ENCODE measurements at places on chromosomes 7 and 10. TPM values are rescaled to one million over a fixed set of nuclear protein-coding genes. Genes with fewer than 3 reads are reported as not detected.

- peaks cover 11% of the 10 kb centered on the region for H3K36me3 ChIP-seq
- H3K4me1 ChIP-seq = peaks cover 9% of the 10 kb centered on the region
- DNase-seq = no peak
- H3K4me3 ChIP-seq = no peak overlapping the region
- peak overlapping the region; percentile 22 for H3K27ac ChIP-seq
These were observed 28.2 kb downstream of the HBP1 start for GRCh38 chr7:107196834-107197610.

- H3K4me3 ChIP-seq = no peak overlapping the region
- DNase-seq = no peak
- H3K4me1 ChIP-seq = no peaks in the 10 kb centered on the region
- peaks cover 3% of the 10 kb centered on the region for H3K27me3 ChIP-seq
- H3K27ac ChIP-seq = no peak overlapping the region
These were observed 348.5 kb downstream of the GRID1 start for GRCh38 chr10:86017841-86018734.

DNA sequence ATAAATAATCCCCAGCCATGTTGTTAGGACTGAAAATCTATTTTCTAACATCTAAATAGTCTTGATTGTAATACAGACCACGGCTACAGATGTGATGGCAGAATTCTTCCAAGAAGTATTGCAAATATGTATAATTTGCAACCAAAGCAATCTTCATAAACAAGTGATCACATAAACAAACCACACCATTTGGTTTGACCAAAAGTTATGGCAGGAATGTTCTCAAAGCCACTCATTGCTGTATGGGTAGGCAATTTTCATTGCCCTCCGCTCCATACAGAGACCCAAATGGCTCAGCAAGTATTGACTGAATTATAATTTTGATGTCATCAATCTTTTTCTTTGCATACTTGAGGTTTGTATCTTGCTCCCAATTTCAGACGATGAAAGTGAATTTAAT lies 19.0 kb upstream of the RHOBTB1 start:
- no peak overlapping the region for H3K4me3 ChIP-seq
- no peaks in the 10 kb centered on the region for H3K36me3 ChIP-seq
- no peak overlapping the region for H3K27ac ChIP-seq

GRCh38 chr7:6618621-6619020 lies 3.2 kb downstream of the ZNF853 start:
- H3K4me1 ChIP-seq = peaks cover 26% of the 10 kb centered on the region
- peaks cover 13% of the 10 kb centered on the region for H3K36me3 ChIP-seq
- DNase-seq = no peak
- no peak overlapping the region for H3K4me3 ChIP-seq
- H3K27ac ChIP-seq = no peak overlapping the region

DNA sequence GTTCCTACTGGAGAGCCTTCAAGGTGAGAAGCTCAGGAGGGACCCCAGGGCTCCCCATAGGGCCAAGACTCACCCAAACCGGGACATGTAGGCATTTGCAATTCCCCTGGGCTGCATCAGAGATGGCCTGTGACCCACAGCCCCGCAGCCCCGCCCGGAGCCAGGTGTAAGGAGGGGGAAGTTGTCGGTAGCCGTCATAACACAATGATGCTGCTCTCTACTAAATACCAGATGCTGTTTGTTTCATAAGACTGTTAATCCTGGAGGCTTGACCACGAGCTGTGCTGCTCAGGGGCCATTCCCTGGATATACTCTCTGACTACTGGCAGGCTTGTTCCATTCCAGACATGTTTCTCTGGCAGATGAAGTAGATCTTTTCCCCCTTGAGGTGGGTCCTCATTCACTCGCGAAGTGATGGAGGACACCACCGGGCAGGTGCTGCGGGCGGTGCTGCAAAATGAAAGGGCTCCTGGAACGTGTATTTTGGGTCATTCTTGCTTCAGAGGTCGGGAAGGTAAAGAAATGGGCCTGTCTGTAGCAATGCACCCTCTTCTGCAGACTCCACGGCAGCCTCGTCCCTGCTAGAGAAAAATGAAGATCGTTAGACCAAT lies 61.1 kb downstream of the MKI67 start:
- H3K27ac ChIP-seq = peak overlapping the region; percentile 90
- DNase-seq = no peak
- H3K27me3 ChIP-seq = no peaks in the 10 kb centered on the region
- H3K4me3 ChIP-seq = peak overlapping the region; percentile 80

DNA sequence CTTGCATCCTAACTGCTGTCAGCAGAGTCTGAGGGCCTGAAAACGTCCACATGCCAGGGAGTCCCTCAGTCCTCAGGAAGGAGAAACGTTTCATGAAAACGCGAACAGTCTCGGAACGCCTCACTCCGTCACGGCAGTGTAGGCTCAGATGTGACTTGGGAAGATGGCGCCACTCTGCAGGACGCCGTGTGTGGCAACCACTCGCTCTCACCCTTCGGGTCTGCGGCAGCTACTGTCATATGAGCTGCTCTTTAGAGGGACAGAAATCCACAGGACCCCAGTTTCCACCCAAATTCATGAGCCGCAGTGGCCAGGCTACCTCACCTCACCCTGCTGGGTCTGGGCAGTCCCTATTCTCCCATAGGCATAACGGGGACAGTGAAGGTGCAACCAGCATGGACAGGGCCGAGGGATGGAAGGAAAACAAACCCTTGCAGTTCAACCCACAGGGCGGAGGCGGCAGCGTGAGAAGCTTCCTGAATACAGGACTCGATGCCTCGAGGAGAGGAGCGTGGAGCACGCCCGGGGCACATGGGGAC lies 438.3 kb downstream of the DNAJB6 start:
- H3K4me1 ChIP-seq = no peaks in the 10 kb centered on the region
- no peak overlapping the region for H3K27ac ChIP-seq
- H3K4me3 ChIP-seq = no peak overlapping the region

- H3K27me3 ChIP-seq = no peaks in the 10 kb centered on the region
- no peak for DNase-seq
- H3K27ac ChIP-seq = no peak overlapping the region
- no peak overlapping the region for H3K4me3 ChIP-seq
- H3K36me3 ChIP-seq = no peaks in the 10 kb centered on the region
- H3K4me1 ChIP-seq = no peaks in the 10 kb centered on the region
These were observed 991.3 kb downstream of the LRMDA start for GRCh38 chr10:76422769-76423168.

DNA sequence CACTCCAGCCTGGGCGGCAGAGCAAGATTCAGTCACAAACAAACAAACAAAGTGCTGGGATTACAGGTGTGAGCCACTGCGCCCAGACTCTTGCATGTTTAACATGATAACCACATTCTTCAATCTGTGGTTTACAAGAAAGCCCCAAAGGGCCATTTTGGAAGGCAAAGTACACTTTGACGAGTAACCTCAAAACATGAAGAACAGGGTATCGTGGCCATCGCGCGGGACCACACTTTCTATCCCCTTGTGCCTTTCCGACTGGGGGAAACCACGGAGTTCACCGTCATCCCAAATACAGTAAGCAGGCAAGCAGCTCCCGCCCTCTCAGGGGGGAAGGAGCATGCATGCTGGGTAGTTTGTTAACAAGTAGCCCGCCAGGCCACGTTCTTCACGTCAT lies 125.2 kb downstream of the RNF216 start:
- H3K27me3 ChIP-seq = no peaks in the 10 kb centered on the region
- peaks cover 10% of the 10 kb centered on the region for H3K4me1 ChIP-seq
- H3K4me3 ChIP-seq = no peak overlapping the region
- no peak for DNase-seq

GRCh38 chr10:6786579-6787031 lies 206.5 kb upstream of the PRKCQ start:
- H3K4me3 ChIP-seq = no peak overlapping the region
- H3K27ac ChIP-seq = no peak overlapping the region
- no peak for DNase-seq
- no peaks in the 10 kb centered on the region for H3K36me3 ChIP-seq

DNA sequence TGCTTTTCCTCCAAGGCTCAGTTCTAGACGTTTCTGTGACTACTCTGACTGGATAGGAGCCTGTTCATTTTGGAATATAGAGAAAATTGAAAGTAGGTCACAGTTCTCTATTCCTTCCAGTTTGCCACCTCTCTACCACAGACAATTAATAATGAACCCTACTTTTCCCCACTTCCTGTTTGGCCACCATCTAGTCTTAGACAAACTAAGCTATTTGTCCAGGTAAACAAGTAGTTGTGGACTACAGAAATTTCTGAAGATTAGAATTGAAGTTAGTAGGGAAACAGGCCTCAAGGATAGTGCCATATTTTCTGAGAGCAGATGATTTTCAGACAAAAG lies 87.0 kb downstream of the AUTS2 start:
- no peaks in the 10 kb centered on the region for H3K27me3 ChIP-seq
- no peak overlapping the region for H3K27ac ChIP-seq

DNA sequence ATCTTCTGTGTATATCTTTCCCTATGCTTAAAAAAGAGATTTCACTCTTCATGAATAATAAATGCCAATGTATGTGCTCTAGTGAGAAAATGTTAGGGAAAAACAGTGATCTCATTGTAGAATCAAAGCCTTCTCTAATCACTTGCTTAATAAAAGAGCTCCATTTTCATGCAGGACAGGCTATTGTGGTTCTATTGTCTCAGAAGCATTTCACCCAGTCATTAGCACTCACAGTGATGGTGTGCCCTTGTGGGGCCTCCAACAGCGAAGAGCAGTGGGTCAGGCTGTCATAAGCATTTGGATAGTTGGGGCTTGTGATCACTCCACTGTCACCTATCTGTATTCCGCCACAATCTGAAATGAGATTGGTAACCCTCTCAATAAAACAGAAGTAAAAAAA lies 83.9 kb upstream of the RSU1 start:
- H3K4me1 ChIP-seq = peaks cover 7% of the 10 kb centered on the region
- no peak for DNase-seq
- H3K36me3 ChIP-seq = peaks cover 6% of the 10 kb centered on the region

DNA sequence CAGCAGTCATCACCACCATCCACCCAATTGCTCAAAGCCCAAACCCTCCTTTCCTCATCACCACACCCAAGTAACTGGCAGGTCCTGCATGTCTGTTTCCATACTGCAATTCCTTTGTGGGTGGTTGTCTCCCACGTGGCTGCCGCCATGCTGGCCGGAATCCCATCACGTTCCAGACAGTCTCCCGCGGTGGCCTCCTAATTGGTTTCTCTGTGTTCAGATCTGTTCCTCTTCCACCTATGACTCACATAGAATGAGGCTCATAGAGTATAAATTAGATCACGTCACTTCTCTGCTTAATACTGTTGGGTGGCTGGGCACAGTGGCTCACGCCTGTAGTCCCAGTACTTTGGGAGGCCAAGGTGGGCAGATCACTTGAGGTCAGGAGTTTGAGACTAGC lies 813.0 kb downstream of the TYW1 start:
- no peaks in the 10 kb centered on the region for H3K36me3 ChIP-seq
- H3K27me3 ChIP-seq = no peaks in the 10 kb centered on the region
- no peaks in the 10 kb centered on the region for H3K4me1 ChIP-seq
- no peak for DNase-seq
- H3K4me3 ChIP-seq = no peak overlapping the region

GRCh38 chr7:158829021-158829341 lies 328 bp downstream of the ESYT2 start:
- peaks cover 15% of the 10 kb centered on the region for H3K36me3 ChIP-seq
- no peaks in the 10 kb centered on the region for H3K27me3 ChIP-seq
- H3K4me1 ChIP-seq = peaks cover 30% of the 10 kb centered on the region
- peak overlapping the region; percentile 81 for H3K27ac ChIP-seq

GRCh38 chr7:6205971-6206660 lies 66.3 kb downstream of the CYTH3 start:
- no peak overlapping the region for H3K27ac ChIP-seq
- no peaks in the 10 kb centered on the region for H3K36me3 ChIP-seq
- H3K4me3 ChIP-seq = no peak overlapping the region
- no peak for DNase-seq

DNA sequence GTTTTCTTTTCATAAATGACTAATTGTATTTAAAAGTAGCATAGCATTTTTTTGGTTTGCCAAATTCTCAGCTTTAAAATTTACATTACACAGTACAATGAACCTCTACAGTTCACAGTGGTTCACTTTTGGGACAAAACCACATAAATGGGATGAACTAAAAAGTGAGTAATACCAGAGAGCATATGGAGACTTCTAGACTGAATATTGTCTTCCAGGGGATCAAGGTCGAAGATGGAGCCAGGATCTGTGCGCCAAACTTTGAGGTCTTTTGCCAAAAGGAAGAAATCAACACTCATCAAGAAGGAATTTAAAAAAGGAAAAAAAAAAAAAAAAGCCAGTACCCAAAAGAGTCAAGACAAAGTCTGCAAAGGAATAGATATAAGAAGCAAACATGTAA lies 87.5 kb downstream of the NEBL start:
- H3K27ac ChIP-seq = no peak overlapping the region
- H3K4me3 ChIP-seq = no peak overlapping the region
- no peaks in the 10 kb centered on the region for H3K27me3 ChIP-seq
- H3K4me1 ChIP-seq = no peaks in the 10 kb centered on the region

Gene GPR37
- not detected for total RNA-seq

Gene TAX1BP1
- 74.8 TPM for total RNA-seq

Gene ZNF117
- 3.2 TPM for total RNA-seq

Gene PDLIM1
- total RNA-seq = 1.6 TPM
